ENCODE measurements at places on chromosomes 1 and 21.

DNA sequence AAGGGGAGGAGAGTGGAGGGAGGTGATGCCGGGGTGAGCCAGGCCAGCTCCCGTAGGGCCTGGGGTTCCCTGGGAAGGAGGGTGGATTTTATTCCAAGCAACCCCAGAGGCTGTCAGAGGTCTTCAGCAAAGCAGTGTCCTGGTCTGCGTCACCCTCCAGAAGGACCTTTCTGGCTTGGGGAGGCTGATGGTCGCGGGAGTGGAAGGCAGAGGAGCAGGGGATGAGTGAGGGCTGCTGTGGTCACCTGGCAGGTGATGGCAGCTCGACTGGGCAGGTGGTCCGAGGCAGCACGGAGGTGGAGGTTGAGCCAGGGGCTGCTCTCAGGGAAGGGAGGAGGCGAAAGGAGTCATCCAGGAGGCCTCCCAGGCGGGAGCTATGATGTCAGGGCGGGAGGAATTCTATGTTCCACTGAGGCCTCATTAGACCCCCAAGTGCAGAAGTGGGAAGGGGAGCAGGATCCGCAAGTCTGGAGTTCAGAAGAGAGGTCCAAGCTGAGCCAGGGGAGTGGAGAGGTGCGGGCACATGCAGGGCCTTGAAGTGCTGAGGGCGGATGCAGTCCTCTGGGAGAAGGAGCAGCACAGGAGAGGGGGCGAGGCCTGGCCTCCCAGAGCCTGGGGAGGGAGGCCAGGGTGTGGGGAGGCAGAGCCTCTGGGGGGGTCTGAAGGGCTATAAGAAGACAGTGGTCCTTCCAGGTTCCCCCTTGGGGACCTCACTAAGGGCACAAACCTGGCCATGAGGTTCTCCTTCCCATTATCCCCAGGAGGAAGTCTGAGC lies 33.3 kb downstream of the BMP8A start:
- no peak for DNase-seq

GRCh38 chr1:190168893-190169280 lies 308.8 kb downstream of the BRINP3 start:
- DNase-seq = no peak

- DNase-seq = no peak
Measured at GRCh38 chr1:202834771-202835547, 24.2 kb downstream of the PCAT6 start.

GRCh38 chr1:198883184-198883583 lies 244.3 kb downstream of the PTPRC start:
- DNase-seq = no peak

DNA sequence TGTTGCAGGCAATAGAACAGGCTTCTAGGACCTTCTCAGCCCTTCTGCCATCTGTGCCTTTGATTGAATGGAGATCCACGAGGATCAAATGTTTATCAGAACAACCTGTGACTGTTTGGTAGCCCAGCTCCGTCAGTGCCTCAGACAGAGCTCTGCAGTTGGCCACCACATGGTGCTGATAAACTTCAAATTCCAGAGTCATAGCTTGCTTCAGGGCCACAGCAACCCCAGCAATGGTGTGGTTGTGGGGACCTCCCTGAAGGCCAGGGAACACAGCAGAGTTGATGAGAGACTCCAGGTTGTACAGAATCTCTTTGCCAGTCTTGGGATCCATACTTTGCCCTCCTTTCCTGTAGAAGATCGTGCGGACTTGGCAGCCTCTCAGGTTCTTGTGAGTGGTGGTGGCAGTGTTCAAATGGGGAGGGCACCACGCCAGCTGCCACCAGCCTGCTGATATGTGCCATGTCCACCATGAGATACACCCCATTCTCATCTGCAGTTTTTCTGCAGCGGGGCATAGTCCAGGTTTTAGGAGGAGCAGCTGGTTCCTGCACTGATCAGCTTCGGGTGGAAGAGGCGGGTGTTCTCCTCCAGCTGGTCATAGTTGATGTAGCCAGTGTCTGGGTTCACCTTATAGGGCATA lies 82.9 kb upstream of the ARTN start:
- DNase-seq = no peak

- no peak for DNase-seq
Measured at GRCh38 chr1:162660574-162660973, 28.3 kb downstream of the DDR2 start.

DNA sequence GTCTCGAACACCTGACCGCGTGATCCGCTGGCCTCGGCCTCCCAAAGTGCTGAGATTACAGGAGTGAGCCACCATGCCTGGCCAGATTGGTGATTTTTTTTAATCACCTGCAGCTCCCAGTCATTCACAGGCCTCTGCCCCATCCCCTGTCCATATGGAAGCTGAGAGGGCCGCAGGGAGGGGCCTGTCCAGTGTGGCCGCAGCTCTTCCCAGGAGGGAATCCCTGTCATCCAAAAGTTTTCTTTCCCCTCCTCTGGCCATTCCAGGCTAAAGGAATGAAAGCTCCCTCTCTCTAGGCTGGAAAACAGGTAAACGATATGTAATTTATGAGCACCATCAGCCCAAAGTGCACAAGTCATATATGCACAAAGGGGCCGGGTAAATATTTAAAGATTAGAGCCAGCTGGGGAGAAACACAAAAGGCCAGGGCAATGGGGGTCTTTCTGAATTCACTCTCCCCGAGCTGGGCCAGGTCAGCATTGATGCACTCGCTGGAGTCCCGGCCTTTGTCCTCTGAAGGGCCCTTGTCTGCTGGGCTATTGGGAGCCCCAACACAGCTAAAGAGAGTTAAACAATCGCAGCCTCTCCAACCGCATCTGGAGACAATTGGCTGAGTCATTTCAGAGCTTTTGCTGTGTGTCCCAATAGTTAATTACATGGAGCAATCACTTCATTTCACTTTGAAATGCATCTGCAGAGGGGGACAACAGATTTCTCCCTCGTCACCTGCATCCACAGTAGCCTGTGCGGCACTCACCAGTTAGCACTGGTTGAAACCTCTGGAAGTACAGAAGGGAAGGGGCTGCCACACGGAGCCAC lies 3.8 kb upstream of the HES3 start:
- DNase-seq = no peak

DNA sequence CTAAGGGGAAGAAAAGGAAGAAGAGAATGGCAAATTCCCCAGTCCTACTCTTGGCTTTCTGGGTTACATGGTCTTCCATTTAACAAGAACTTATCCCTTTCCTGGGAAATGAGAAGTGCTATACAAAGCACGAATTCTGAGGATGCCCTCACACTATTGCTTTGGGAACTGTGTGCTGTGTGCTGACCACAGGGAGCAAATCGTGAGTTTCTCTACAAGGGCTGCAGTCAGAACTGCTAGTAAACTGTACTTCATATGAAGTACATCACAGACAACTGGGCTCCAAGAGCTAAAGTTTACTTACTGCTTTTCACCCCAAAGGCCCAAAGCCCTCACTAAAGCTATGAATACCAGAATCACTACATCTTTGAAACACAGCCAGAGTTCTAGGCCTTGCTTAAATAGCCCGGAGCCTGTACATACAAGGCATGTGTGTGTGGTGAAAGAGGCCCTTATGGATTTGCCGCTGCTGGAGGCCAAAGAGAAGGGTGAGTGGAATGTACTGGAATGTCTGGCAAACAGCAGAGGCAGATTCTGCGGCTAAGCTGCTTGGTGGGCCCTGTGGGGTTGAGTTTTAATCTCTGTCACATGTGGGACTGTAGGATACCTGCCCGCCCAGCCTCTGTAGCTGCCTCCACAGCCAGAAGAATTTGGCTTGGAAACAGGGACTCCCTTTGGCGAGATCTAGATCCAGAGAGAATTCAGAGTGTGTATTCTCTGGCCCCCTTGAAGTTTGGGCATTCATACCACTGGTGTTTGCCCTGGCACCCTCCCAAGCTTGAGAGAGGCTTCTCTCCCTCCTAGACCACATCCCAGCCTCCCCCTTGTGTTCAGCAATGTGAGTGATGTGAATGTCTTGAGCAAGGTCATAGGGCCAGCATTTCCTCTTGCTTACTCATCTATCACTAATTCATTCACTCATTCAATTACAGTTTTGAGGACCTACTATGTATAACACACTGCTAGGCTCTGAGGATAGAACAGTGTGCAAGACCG lies 21.9 kb upstream of the TRIM67 start:
- no peak for DNase-seq

- DNase-seq = peak; percentile 55
Measured at GRCh38 chr1:31939484-31940329, 1.5 kb upstream of the PTP4A2 start.

- no peak for DNase-seq
Measured at GRCh38 chr21:38140207-38140903, 116.4 kb upstream of the KCNJ15 start.

DNA sequence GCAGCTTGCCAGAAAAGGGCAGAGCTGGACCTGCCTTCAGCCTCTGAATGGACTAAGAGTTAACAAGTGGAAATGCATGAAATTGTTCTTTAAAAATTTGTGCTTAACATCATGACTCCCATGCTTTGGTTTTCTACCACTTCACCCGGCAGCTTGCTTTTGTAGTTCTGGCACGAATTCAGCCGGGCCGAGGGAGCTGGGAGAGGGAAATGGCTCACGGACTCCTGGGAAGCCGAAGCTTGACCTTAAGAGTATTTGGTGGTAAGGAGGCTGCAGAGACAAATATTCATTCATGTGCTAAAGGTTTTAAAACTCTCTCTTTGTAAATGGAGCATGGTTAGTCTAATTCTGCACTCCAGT lies 17.2 kb upstream of the GFI1 start:
- no peak for DNase-seq
